ENCODE measurements at places on chromosomes 2 and 18. TPM values are rescaled to one million over a fixed set of nuclear protein-coding genes. Genes with fewer than 3 reads are reported as not detected.

PRKAG3 gene
- 0.11 TPM for total RNA-seq

UGT1A10 gene
- not detected for total RNA-seq

DNER gene
- total RNA-seq, result 1.7 TPM

HOXD3 gene
- 6.4 TPM for total RNA-seq

DYNAP gene
- not detected for total RNA-seq

CLIP4 gene
- 65.2 TPM for total RNA-seq

GNAL gene
- total RNA-seq, result 7.1 TPM

NCKAP5 gene
- 0.13 TPM for total RNA-seq

SPATA3 gene
- not detected for total RNA-seq

INSIG2 gene
- total RNA-seq, result 30.1 TPM

GREB1L gene
- under 0.01 TPM for total RNA-seq

SERPINB12 gene
- not detected for total RNA-seq

GALNT14 gene
- 0.86 TPM for total RNA-seq

SRD5A2 gene
- total RNA-seq, result not detected

SATB2 gene
- total RNA-seq, result 4.9 TPM

GALNT5 gene
- total RNA-seq, result 59.5 TPM

CFAP221 gene
- total RNA-seq, result 12.2 TPM

MSTN gene
- total RNA-seq, result 0.32 TPM

LRRTM4 gene
- total RNA-seq, result not detected

GAREM1 gene
- 3.0 TPM for total RNA-seq

COBLL1 gene
- total RNA-seq, result 33.2 TPM
